ENCODE measurements at places on chromosomes 4 and X.

DNA sequence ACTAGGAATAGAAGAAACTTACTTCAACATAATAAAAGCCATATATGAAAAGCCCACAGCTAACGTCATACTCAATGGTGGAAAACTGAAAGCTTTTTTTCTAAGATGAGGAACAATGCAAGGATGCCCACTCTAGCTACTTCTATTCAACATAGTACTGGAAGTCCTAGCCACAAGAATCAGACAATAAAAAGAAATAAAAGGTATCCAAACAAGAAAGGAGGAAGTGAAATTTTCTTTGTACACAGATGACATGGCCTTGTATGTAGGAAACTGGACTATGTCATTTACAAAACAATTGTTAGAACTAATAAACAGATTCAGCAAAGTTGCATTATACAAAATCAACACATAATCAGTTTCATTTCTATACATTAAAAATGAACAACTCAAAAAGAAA lies 25.5 kb upstream of the NXT2 start:
- DNase-seq: no peak

DNA sequence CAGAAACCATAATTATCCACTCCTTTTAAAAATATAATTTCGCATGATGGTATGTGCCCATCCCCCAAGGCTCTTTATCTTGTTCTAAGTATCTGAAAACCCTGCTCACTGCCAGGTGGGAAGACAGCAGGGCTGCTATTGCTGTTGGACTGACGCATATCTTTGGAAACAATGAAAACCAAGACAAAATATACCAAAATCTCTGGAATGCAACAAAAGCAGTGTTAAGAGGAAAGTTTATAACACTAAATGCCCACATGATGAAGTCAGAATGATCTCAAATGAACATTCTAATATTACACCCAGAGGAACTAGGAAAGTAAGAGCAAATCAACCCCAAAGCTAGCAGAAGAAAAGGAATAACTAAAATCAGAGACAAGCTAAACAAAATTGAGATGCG lies 162.0 kb downstream of the FAM47B start:
- DNase-seq: no peak

DNA sequence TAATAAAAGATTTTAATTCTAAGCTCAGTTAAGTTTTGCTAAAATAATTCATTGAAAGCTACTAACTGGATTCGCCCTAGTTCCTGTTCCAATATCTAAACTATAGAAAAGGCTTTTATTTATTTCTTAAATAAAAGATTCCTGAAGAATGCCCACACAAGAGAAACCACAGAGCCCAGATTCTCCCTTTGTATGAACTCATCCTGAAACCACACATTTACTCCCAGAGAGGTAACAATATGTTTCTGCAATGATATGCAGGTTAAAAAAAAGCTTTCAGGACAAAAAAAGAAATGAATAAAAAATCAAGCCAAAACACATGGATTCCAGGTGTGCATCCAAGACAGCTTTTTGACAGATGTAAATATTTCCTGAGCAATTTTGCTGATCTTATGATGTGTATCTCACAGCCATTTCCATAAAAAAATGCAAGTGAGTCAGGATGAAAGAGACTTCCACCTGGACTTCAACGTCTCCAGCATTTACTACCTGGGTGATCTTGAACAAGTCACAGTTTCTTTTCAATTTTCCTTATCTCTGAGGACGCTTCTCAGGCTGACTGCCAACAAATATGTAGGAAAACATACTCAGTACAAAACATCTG lies 234.4 kb upstream of the FAT1 start:
- DNase-seq: no peak

- no peak for DNase-seq
Observed at GRCh38 chr4:100938698-100939097, 408.6 kb downstream of the PPP3CA start.

DNA sequence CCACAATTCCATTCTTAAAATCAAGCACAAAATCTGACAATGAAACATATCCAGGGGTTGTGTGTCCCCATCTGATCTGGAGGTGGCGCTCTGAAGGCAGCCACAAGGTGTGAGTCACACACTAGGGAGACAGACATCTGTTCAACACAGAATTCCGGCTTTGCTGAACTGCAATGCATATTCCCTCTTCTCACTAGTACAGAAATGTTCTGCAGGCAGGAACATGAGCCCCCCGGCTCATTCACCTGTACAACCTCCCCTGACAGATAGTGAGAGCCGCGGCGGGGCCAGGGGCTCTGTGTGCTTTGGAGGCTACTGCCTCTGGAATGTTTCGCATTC lies 41.9 kb downstream of the WDR1 start:
- no peak for DNase-seq

- peak; percentile 26 for DNase-seq
Observed at GRCh38 chrX:136028383-136028984, 43.2 kb downstream of the SLC9A6 start.

DNA sequence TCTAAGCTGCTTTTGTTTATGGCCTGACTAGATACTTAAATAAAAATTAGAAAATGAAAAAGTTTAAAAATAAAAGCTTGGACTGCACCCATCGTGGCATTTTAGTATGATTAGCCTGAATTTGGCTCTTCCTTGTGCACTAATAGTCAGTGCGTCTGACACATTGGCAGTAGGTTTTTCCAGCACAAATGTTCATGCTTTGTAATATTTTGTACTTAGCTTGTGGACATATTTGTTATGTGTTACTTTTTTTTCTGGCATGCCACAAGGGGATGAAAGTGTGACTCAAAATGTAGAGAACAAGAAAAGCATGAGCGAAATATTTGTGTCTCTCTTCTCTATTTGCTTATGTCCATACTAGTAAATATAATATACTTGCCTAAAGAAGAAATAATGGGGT lies 359.3 kb downstream of the ADGRL3 start:
- no peak for DNase-seq

GRCh38 chrX:39828971-39829370 lies 268.8 kb downstream of the BCOR start:
- no peak for DNase-seq

DNA sequence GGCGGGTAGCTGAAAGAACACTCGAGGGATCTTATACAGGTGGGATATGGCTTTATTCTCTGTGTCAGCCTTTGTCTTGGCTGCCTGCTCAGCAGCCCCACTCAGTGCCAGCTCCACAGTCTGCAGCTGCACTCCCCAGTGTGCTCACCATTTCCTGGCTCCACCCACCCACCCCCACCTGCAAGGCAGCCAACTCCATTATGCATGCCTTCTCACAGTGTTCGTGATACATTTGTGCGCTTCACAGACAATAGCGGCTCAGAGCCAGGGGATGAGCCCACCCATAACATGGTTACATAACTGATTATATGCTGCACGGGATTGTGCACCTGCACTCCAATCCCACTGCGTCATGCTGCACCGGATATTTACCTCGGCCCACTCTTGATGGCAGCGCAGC lies 8.8 kb upstream of the TMEM128 start:
- DNase-seq: no peak

GRCh38 chrX:27815209-27815608 lies 7.4 kb downstream of the MAGEB10 start:
- no peak for DNase-seq

- DNase-seq: no peak
Observed at GRCh38 chr4:56937262-56937661, 29.6 kb downstream of the REST start.

Data from NCI-H510A treated with DMSO at 0.1 percent for 48 hours (cell line).